GM19239 (cell line): ENCODE measurements at places on chromosomes 1 and 21.

GRCh38 chr1:44433209-44433608 lies 28.2 kb downstream of the RNF220 start:
- DNase-seq, result no peak

DNA sequence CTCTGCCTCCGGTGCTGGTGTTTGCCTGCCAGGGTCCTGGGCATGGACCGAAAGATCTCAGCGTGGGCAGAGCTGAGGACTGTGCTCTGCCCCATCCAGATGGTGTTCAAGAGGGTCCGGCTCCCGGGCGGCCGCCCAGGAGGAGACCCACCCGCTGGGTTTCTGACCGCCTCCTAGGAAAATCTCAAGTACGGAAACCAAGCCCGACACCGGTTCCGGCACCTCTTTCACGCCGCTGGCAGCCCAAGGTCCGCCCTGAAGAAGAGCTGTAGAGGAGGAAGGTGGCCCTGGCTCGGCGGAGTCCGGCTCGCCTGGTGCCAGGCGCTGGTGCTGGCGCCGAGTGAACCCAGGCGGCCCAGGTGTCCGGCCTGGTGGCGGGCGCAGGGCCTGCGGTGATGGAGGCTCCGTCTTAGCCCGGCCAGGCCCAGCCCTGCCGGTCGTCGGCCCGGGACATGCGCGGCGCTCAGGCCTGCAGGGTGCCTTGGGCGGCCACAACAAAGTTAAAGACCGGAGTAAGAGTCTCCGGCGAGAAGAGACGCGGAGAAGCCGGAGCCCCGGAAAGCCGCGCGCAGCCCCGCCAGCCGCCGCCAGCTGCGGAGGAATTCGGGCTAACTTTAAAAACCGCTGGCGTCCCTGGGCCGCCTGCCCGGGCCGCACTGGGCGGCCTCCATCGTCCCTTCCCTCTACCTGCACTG lies 1.5 kb downstream of the GRIK3 start:
- DNase-seq, result no peak

GRCh38 chr1:90384193-90384592 lies 332.9 kb downstream of the BARHL2 start:
- DNase-seq, result no peak

GRCh38 chr1:15249081-15249480 lies 2.1 kb downstream of the FHAD1 start:
- DNase-seq, result no peak

GRCh38 chr1:115317101-115318012 lies 20.7 kb downstream of the NGF start:
- DNase-seq, result no peak

DNA sequence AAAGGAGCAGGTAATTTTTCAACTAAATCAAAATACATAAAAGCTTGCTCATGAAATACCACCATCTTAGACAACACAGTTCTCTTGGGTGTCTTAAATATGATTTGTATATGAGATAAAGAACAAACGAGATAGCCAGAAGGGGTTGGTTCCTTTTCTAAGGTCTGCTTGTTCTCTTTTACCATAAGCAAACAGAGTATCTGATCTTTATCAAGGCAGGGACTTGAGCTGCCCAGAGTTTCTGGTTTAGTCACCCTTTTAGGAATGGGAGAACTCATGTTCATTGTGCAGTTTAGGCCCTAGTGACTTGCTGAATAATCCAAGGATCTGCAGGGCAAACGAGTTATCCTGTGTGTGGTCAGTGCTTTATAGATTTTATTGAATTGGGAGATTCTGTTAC lies 3.0 kb upstream of the SUCO start:
- DNase-seq, result no peak
